ENCODE measurements at places on chromosomes 12 and 14.

DNA sequence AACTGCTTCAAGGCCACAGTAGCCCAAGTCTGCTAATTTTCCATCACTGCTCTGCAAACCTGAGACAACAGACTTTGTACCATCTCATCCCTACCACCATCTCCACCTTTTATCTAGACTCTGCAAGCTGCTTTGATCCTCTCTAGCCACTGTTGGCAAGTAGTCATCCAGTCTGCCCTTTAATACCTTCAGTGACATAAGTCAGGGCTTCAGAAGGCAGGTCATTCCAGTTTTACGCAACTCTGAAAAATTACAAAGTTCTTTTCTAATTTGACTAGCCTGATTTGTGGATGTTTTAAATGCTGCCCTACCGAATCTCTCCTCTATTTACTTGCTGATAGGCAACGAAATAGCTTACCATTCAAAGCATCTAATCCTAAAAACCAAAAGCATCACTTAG, 2.8 kb downstream of the FERMT2 start:
- DNase-seq = no peak

DNA sequence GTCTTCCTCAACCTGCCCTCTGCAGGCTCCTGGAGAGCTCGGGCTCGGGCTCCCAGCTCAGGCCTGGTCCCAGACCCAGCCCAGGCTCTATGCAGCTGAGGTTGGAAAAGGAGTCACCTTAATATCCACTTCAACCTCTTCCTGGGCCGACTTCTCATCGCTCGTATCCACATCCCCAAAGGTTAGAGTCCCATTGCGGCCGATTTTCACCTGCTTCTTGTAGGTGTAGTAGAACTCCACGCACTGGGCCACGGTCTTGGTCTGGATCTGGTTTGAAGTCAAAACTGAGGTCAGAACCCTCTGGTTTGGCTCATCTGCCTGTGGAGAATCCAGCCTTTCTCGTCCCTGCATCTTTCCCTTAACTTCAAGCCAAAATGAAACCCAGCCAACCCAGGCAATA, 8.4 kb upstream of the PNMA1 start:
- DNase-seq = no peak

- no peak for DNase-seq
Measured at GRCh38 chr12:18045446-18045992, 44.5 kb downstream of the RERGL start.

GRCh38 chr14:104644656-104645378, 40.2 kb upstream of the TMEM179 start:
- no peak for DNase-seq

GRCh38 chr14:41615011-41615595, 8.4 kb downstream of the LRFN5 start:
- DNase-seq = no peak

- peak; percentile 13 for DNase-seq
Measured at GRCh38 chr14:67319142-67319541, 40.5 kb downstream of the ATP6V1D start.

GRCh38 chr12:64160711-64161060, 61.4 kb downstream of the KICS2 start:
- DNase-seq = peak; percentile 45

DNA sequence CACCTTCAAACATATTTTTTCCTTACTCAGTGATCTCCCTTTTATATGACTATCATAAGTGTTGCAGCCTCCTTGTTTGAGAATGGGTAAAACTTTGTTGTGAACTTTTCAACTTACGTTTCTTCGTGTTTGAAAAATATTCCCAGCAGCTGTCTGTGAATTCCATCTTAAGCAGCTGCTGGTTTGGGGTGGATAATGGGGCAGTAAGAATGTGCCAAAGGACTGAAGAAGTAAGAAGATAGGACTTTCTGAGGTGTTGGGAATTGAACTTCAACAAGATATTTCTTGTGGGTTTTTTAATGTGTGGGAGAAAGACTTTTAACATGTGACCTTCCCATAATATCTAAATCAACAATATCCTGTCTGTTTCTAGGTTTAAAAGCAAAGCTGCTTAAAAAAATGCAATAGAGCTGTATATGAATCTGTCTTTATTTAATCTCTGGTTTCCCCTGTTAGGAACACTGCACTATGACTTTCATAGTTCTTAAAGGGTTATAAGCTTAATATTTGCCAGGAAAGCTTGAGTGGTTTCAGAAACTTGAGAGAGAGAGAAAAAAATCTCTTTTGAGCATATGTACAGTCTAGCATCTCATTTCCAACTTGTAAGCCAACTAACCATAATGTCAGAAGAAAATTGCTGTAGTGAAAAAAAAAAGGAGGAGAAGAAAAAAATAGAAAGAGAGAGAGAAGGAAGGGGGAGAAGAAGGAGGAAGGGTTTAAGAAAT, 1659.2 kb upstream of the FLRT2 start:
- DNase-seq = no peak

- DNase-seq = peak; percentile 41
Measured at GRCh38 chr14:33834466-33835260, 116.2 kb downstream of the EGLN3 start.

- DNase-seq = peak; percentile 87
Measured at GRCh38 chr14:99744199-99744872, 48.9 kb upstream of the EML1 start.

- DNase-seq = peak; percentile 11
Measured at GRCh38 chr12:459430-460258, at the start of gene B4GALNT3. Gene B4GALNT3, plus strand, starts transcription at chr12:459939. Its CDS starts 438 bp downstream, at chr12:460377.

- no peak for DNase-seq
Measured at GRCh38 chr14:89017417-89017816, 193.0 kb downstream of the TTC8 start.

GRCh38 chr14:50906326-50907065, 34.6 kb downstream of the ABHD12B start:
- no peak for DNase-seq

- peak; percentile 77 for DNase-seq
Measured at GRCh38 chr12:62660756-62661155, 194.1 kb downstream of the MON2 start.

Data from M059J (cell line).